GM23248 (cell line): ENCODE measurements at places on chromosomes 7 and 10. TPM values are rescaled to one million over a fixed set of nuclear protein-coding genes. Genes with fewer than 3 reads are reported as not detected.
A peak's percentile ranks its signal among the peaks of the same experiment; 100 is the strongest.

DNA sequence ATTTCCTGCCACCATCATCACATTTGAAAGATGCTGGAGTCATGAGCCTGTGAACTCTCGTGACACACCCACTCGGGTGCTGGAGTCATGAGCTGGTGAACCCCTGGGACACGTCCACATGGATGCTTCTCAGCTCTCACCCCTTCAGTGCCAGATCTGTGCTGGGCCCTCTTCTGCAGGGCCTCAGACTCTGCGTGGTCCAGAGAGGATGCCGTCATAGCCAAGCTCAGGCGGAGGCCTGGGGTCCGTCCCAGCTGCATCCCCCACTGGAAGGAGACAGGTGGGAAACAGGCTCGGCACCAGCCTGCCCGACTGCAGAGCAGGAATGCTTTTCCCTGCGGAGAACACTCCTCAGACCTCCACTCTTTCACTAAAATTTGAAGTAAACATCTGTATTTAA, 156.5 kb upstream of the PPP2R2D start:
- no peak for DNase-seq

DNA sequence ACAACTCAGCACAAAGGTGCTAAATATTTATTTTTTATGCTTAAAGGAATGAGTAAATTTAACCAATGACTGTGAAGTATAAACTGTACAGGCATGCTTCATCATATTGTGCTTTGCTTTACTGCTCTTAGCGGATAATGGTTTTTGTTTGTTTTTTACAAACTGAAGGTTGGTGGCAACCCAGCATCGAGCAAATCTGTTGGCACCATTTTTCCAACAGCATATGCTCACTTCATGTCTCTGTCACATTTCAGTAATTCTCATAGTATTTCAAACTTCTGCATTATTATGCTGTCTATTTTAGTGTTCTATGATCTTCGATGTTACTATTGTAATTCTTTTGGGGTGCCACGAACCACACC, 22.8 kb downstream of the BRAF start:
- no peak for DNase-seq

- peak; percentile 68 for DNase-seq
Measured at GRCh38 chr7:27346531-27347275, 104.1 kb downstream of the EVX1 start.

- DNase-seq, result no peak
Measured at GRCh38 chr7:158837790-158838637, 8.7 kb upstream of the ESYT2 start.

DNA sequence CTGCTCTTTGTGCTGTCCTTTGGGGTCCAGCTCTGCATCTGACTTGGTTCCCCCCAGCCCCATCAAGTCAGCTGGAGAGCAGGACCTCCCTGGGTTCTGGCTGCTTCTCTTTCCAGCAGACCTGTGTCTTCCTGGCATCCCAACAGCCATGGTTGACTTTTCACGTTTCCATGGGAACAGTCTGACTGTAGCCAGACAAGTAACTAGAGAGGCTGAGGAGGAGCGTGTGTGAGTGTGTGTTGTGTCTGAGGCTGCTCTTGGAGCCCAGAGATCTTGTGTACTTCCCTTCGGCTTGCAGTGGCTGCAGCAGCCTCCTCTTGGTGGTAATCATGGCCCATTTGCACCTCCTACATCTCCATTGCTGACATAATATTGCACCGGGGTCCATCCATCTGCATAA, 332.0 kb downstream of the RPS24 start:
- DNase-seq, result peak; percentile 11

- DNase-seq, result no peak
Measured at GRCh38 chr7:152883858-152884257, 124.3 kb downstream of the ACTR3B start.

DNA sequence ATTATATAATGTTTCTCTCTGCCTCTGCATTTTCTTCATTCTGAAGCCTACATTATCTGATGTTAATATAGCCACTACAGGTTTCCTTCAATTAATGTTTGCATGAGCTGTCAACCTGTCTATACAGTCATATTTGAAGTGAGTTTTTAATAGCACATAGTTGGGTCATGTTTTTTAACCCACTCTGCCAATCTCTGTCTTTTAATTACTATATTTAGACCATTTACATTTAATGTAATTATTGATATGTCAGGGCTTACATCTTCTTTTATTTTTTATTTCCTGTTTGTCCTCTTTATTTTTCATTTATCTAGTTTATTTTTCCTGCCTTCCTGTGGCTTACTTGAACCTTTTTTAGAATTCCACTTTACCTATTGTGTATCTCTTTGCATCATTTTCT, 124.3 kb upstream of the PDE1C start:
- DNase-seq, result no peak

The RAPGEF5 gene
- total RNA-seq, result 0.86 and 1.0 TPM in 2 replicates

DNA sequence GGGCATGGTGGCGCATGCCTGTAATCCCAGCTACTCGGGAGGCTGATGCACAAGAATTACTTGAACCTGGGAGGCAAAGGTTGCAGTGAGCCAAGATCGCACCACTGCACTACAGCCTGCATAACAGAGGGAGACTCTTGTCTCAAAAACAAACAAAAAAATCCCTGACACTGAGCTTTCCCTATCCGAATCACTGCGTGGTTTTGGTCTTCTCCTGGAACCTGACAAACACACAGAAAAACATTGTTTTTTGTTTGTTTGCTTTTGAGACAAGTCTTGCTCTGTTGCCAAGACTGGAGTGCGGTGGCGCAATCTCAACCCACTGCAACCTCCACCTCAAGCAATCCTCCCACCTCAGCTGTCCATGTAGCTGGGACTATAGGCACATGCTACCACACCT, 50.4 kb upstream of the PTPRN2 start:
- no peak for DNase-seq

The AKR1C8 gene
- total RNA-seq, result not detected in 2 replicates

DNA sequence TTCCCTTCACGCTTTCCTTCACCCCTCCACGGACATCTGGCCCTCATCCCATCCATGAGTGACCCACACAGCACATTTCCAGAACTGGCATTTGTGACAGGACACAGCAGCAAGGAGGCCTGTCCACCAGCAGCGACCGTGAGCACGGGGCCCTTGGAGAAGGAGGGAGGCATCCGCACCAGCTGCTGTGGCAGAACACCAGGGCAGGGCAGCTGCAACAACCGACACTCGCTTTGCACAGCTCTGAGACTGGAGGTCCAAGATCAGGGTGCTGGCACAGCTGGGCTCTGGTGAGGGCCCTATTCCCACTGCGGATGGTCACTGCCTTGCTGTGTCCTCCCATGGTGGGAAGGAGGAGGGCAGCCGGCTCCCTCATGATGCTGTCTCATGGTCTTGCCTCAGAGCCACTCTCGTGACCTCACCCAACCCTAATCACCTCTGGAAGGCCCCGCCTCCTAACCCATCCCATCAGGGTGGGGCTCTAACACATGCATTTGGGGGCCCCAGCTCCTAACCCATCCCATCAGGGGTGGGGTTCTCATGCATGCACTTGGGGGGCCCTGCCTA, 36.7 kb downstream of the PTPRN2 start:
- no peak for DNase-seq

DNA sequence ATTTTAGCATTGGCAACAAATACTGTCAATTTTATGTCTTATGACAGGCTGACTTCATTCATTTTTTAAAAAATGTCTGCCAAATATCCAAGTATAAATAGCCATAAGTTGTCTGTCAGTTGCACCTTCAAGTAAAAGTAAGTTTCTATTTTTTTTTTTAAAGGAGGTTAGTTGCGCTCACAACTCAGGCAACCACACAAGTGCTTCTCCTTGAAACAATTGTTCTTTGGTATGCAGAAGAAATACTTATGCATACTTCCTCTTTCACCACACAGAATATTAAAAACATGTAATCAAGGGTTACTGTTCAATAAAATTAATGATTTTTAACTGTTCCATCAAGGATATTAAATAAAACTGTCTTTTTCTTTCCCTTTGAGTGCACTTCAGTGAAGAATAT, 97.9 kb downstream of the RTKN2 start:
- DNase-seq, result no peak

- no peak for DNase-seq
Measured at GRCh38 chr10:52783726-52784125, 11.1 kb upstream of the MBL2 start.

GRCh38 chr10:126927799-126928198, 22.6 kb downstream of the DOCK1 start:
- DNase-seq, result no peak

GRCh38 chr7:284762-285722, 4.9 kb upstream of the FOXL3 start:
- no peak for DNase-seq

The EPHA1 gene
- total RNA-seq, result not detected in 2 replicates

DNA sequence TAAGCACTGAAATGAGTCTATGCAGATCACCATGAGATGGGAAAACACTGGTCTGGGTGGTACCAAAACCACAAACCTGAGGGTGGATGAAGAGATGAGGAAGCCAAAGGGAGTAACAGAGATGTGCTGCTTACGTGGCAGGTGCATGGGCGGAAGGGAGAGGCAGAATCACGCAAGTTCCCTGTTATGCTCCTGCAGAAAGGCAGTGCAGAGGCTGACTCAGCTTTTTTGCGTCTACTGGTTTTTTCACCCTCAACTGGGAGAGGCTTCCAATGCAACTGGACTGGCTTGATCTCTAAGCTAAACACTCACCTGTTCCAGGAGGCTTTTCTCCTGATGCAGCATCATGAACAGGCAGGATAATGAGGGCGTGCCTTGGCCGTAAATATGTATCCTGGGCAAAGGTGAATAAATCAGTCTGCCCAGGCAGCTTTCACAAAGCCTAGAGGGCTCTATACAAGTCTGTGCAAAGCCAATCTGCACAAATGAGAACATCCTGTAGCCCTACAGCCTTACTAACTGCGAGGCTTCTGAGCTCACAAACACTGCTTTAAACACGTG, 95.4 kb upstream of the AFAP1L2 start:
- DNase-seq, result no peak

The GNGT1 gene
- total RNA-seq, result not detected in 2 replicates

The C10orf105 gene
- not detected in 2 replicates for total RNA-seq

DNA sequence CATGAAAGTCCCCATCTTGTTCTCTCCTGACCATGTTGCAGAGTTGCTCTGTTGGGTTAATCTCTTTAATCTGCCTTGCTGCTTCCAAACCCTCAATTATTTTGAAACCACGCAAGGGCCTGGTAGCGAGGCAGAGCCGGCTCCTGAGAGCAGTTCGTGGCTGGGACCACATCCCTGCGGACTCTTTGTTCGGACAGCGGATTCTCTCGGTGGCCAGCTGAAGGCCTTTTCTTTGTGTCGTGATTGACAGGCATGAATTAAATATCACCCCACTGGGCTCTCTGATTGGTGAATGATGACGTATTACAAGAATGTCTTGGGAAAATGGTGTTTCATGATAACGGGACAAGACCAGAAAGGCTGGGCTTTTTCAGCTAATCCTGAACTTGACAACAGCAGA, 66.9 kb upstream of the ARHGAP21 start:
- no peak for DNase-seq

DNA sequence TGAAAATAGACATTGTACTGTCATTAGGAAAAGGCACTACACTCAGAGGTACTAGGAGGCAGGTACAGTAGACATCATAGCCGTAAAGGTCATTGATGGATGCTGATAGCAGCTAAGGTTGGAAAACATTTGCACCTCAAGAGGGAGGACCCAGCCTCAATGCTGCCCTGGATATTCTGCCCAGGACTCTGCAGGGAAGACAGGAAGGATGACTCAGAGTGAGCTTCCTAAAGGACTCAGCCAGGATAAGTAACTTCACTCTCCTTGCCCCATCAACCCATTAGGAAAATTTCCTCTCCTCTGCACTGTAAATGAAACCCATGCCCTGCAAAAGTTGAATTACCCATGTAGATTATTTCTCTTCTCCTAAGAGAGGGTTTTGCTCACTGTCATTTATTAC, 617.9 kb upstream of the MKI67 start:
- DNase-seq, result no peak
